ENCODE measurements at places on chromosomes 3 and 15. TPM values are rescaled to one million over a fixed set of nuclear protein-coding genes. Genes with fewer than 3 reads are reported as not detected.

The SMCO1 gene
- total RNA-seq, result not detected

The TNFSF10 gene
- total RNA-seq, result 398 TPM

The LIPH gene
- 9.6 TPM for total RNA-seq

The SPINT1 gene
- 144 TPM for total RNA-seq

The IQCH gene
- total RNA-seq, result 14.0 TPM

The CHRNA7 gene
- total RNA-seq, result 0.52 TPM

The RARRES1 gene
- total RNA-seq, result 7.8 TPM

The TMEM158 gene
- 6.9 TPM for total RNA-seq

The ZNF621 gene
- 9.9 TPM for total RNA-seq

The CNBP gene
- total RNA-seq, result 290 TPM

The BMF gene
- 27.2 TPM for total RNA-seq

The SERINC4 gene
- total RNA-seq, result 0.05 TPM

The SLC27A2 gene
- total RNA-seq, result 2.8 TPM

The INKA1 gene
- 0.17 TPM for total RNA-seq

The COL6A6 gene
- not detected for total RNA-seq

GRCh38 chr3:46505953-46506352, 8.2 kb downstream of the RTP3 start:
- DNase-seq, result no peak

DNA sequence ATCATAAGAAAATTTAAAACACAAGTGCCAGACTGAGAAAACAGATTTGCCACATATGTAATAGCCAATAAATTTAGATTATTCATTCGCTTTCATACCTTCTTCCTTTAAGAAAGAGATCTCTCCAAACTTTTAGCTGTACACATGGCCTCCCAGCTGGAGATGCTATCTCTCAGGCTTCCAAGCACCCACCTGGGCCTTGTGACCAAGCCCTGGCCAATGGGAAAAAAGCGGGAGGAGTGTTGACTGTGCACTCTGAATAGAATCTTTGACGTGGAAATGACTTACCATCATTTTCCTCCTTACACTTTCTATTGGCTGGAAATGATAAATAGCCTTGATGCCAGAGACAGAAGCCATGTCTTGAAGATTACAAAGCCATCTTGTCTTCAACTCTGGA, 1106.6 kb downstream of the TBL1XR1 start:
- DNase-seq, result no peak

GRCh38 chr3:122665226-122665786, 15.3 kb upstream of the PARP14 start:
- DNase-seq, result no peak

DNA sequence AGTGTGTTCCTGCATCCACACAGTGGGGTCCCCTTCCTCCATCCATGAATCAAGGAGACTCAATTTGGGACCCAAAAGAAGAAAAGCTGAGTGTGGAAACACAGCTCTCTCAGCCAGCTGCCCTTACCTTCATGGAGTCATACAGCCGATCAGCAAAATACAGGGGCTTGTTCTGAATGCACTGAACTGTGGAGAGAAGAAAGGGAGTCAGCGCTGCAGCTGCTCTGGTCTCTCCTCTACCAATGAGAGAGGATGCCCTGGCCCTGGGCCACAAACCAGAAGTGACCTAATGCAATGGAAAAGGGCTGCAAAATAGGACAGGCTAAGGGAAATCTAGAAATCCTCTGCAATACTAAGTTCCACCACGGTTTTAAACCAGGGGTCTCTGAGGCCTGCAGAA, 46.7 kb downstream of the ANXA2 start:
- no peak for DNase-seq

- peak; percentile 28 for DNase-seq
Measured at GRCh38 chr3:138036572-138036971, 26.6 kb downstream of the CLDN18 start.

DNA sequence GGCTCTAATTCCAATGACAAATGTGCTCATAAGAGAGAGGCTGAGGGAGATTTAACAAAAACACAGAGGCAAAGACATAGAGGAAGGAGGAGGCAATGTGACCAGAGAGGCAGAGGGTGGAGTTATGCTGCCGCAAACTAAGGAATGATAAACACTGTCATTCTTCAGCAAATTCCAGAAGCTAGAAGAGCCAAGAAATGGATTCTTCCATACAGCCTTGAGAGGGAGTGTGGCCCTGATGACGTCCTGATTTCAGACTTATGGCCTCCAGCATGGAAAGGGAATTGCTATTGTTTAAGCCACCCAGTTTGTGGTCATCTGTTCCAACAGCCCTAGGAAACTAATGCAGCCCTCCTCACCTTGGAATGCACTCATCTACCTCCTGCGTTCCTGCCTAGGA, 30.5 kb downstream of the CD47 start:
- DNase-seq, result no peak

DNA sequence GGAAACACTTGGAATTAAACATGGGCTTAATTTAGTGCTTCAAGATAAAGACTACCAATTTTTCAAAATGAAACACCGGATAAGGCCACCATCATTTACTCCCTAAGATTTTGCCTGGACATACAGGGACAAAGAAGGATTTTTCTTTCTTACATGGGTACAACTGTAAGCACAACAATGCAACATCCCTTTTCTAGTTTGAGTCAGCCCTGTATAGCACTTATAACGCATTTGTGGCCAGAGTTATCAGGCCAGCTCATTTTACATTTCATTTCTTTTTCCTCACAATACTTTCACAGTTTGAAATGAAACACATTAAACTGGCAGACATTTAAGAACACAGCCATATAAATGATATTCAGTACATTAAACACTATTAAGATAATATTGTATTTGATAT, 9.8 kb upstream of the SUCNR1 start:
- no peak for DNase-seq

DNA sequence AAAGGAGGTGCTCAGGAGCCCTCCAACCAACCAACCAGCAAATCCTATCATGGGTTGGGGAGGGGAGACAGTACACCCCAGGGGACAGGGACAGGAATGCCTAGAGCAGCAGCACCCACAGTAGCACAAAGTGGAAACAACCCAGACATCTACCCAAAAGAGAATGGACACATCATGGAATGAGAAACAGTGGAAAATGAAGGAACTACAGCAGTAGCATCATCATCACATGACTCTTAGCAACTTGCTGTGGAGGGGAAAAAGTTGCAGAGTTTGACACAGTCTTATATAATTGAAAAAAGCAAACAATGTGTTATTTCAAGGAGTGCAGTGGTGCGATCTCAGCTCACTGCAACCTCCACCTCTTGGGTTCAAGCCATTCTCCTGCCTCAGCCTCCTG, 11.0 kb downstream of the C3orf22 start:
- DNase-seq, result no peak

- DNase-seq, result peak; percentile 80
Measured at GRCh38 chr3:141288336-141288990, 56.8 kb downstream of the PXYLP1 start.

- no peak for DNase-seq
Measured at GRCh38 chr3:185935465-185936272, 2.1 kb downstream of the TRA2B start.

DNA sequence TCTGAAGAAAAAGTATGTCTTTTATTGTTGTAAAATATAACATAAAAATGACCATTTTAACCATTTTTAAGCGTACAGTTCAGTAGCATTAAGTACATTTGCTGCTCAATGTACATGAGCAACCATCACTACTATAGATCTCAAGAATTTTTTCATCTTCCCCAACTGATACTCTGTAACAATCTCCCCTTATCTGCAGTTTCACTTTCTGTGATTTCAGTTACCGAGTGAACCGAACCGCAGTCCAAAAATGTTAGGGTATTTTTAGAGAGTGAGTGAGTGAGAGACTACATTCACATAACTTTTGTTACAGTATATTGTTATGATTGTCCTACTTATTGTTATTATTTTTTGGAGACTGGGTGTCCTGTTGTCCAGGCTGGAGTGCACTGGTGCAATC, 9.0 kb upstream of the SLC25A26 start:
- DNase-seq, result no peak

GRCh38 chr3:125077864-125078263, 22.1 kb upstream of the HEG1 start:
- DNase-seq, result no peak

DNA sequence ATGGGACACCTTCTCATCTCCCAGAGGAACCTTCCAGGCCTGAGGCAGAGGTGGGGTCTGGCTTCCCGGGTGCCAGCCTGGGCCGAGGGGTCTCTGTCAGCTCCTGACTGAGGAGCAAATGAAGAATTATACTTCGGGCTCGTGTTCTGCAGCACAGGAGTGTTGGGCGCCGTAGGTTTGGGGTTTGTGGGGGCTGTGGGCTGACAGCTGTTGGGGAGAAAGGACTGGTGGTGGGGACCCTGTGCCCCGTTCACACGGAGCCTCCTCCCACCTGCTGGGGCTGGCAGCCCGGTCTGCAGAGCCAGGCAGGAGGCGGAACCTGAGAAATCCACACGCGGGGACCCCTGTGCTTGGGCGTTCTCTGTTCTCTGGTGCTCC, 59.7 kb downstream of the ADAMTS7 start:
- DNase-seq, result no peak

DNA sequence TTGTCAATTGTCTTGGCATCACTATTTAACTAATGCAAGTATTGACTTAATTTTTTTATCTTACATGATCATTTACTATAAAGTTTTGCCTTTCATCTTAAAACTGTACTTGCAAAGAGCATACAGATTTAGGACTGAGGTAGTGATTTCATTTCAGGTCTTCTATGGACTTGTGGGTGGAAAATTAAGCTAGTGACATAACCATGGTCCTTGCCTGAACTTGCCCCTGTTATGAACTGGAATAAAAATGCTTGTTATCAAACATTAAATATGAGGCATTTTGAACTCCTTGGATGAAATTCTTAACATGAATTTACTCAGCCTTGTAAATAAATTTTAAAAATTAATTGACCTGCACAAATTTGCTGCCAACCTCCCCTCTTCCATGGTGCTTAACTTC, 712.0 kb downstream of the NAALADL2 start:
- DNase-seq, result no peak

DNA sequence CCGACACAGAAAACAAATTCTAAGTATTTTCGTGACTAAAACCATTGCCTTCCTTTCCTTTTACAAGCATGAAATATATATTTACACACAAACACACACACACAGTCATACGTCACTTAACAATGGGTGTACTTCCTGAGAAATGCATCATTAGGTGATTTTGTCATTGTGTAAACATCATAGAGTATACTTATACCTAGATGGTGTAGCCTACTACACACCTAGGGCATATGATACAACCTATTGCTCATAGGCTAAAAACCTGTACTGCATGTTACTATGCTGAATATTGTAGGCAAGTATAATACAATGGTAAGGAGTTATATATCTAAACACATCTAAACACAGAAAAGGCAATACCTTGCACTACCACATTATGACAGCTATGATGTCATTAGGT, 28.6 kb downstream of the COL6A5 start:
- no peak for DNase-seq

DNA sequence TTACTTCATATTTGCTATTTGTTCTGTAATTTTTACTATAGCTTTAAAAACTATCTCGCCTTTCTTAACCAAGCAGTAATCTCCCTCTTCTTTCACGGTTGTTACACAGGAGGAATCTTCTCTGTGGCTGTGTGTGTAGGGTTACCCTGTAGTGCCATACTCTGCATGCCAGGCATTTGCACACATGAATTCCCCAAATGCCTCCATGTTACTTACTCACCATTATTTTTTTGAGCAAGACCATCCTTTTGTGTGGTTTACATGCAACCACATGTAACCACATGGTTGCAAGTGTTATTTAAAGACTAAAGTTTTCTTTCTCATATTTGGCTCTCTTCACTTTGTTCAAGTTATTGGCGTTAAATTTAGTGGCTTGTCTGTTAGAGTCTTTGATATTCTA, 45.5 kb downstream of the HPS3 start:
- peak; percentile 97 for DNase-seq

- no peak for DNase-seq
Measured at GRCh38 chr15:67133026-67133425, 67.6 kb downstream of the SMAD3 start.

GRCh38 chr3:13498354-13499060, 18.4 kb downstream of the HDAC11 start:
- no peak for DNase-seq

GRCh38 chr15:97504031-97504792, 456.3 kb upstream of the ARRDC4 start:
- peak; percentile 53 for DNase-seq

- no peak for DNase-seq
Measured at GRCh38 chr15:71679793-71680353, 130.5 kb upstream of the NR2E3 start.

GRCh38 chr3:120559242-120560061, 36.7 kb upstream of the NDUFB4 start:
- DNase-seq, result peak; percentile 68

- DNase-seq, result peak; percentile 28
Measured at GRCh38 chr3:114178770-114179368, at the start of gene DRD3. Gene DRD3, minus strand, starts transcription at chr3:114179052. Its CDS starts 7,060 bp downstream, at chr3:114171992.

GRCh38 chr3:55615694-55616295, 128.7 kb upstream of the WNT5A start:
- DNase-seq, result no peak

GRCh38 chr3:171995486-171995885, 43.9 kb upstream of the FNDC3B start:
- DNase-seq, result no peak

DNA sequence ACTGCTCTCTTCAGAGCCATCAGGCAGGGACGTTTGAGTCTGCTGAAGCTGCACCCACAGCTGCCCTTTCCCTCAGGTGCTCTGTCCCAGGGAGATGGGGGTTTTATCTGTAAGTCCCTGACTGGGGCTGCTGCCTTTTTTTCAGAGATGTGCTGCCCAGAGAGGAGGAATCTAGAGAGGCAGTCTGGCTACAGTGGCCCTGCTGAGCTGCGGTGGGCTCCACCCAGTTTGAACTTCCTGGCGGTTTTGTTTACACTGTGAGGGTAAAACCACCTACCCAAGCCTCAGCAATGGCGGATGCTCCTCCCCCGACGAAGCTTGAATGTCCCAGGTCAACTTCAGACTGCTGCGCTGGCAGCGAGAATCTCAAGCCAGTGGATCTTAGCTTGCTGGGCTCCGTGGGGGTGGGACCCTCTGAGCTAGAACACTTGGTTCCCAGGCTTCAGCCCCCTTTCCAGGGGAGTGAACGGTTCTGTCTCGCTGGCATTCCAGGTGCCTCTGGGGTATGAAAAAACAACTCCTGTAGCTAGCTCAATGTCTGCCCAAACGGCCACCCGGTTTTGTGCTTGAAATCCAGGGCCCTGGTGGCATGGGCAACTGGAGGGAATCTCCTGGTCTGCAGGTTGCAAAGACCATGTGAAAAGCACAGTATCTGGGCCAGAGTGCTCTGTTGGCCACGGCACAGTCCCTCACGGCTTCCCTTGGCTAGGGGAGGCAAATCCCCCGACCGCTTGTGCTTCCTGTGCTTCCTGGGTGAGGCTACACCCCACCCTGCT, 21.1 kb upstream of the ST6GAL1 start:
- no peak for DNase-seq

Measured in renal cortical epithelial cell (primary cell).